Hematopoietic multipotent progenitor cell treated with erythropoietin and hydrocortisone succinate and interleukin-3 and kit ligand, for 8 days (in vitro differentiated cells): ENCODE measurements at places on chromosomes 3 and 15.

GRCh38 chr3:35528728-35529127 is 110.6 kb upstream of the ARPP21 start:
- DNase-seq = no peak

DNA sequence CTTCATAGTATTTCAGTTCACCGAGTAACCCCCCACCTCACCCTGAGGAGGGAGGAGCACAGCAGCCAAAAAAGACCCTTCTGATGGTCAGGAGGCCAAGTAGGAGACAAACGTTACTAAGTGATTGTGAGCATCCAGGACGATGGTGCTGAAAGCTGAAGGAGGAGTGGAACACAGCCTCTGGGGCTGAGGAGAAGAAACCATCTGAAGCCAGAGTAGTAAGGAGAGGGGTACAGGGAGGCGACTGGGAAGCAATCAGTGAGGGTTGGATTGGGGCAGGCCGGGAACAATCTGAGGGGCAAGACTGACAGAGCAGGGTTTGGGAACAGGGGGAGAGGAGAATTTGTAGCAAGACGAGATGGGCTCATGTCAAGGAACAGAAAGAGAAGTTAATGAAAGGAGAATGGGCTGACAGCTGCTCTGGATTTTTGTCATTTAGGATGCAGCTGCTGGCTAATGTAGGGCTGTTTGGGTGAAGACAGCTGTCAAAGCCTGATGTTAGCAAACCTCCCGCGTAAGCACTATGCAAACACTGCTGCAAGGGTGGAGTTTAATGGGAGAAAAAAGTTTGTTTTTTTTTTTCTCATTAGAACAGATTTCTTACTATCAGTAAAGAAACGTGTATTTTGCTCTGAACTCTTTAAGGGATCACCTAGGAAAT is 622.2 kb downstream of the EDEM1 start:
- DNase-seq = no peak

DNA sequence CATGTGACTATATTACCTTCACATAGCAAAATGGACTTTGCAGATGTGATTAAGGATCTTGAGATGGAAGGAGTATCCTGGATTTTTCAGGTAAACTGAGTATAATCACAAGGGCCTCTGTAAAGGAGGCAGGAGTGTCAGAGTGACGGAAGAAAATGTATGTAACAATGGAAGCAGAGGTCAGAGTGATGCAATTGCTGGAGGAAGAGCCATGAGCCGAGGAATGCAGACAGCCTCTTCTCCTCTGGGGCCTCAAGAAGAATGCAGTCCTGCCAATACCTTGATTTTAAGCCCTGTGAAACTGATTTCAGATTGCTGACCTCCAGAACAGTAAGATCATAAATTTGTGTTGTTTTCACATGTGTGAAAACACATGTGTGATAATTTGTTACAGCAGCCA is 15.1 kb downstream of the HEMK1 start:
- DNase-seq = no peak

DNA sequence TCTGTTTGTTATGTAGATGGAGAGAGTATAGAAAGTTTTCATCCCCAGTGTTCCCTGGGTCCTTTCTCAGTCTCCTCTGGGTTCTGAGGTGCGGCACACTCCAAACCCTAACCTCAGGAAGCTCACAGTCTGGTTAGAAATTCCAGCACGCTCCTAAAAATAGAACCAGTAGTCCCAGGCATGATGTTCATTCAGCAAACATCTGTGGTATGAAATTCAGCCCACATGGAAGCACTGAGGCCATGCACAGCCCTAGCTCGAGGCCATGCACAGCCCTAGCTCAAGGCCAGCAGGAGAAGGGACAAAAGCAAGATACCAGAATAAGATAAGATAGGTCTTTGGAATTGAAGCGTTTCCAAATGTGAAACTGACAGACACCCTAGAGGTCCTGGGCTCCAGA is 82.3 kb upstream of the OXTR start:
- no peak for DNase-seq

GRCh38 chr3:122612696-122613095 is 35.2 kb downstream of the PARP15 start:
- DNase-seq = no peak

- no peak for DNase-seq
Measured at GRCh38 chr3:197289726-197290125, 8.7 kb downstream of the DLG1 start.

- no peak for DNase-seq
Measured at GRCh38 chr3:61729038-61729634, 167.8 kb downstream of the PTPRG start.

DNA sequence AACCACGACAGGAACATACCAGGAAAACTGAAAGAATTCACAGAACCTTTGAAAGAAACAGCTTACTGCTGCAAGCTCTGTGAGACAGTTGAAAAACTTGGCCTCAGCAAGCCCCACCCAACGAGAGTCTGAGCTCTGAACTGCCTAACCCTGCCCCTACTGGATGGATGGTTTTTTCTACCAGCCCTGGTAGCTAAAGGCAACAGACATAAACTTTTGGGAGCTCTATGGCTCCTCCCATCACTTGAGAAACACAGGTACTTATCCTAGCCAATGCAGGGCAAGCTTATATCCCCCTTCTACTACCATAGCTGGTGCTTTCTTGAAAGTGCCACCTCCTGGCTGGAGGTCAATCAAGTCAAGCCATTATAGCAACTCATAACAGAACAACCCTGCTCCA is 471.8 kb downstream of the GRM7 start:
- DNase-seq = no peak

DNA sequence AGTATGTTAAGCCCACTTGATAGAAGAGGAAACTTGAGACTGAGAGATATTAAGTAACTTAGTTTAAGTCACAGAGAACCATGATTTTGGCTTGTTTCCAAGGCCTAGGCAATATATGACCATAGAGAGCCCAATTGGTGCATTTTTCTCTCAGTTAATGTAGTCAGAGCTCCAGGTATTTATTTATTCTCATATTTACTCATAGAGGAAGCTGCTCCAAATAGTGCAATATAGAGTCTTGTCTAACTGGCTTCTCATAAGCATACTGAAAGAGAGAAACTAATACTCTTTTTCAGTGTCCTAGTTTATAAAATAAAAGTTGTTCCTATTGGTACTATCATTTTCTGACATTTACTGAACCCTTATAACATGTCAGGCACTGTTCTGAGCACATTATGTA is 15.2 kb downstream of the TRNT1 start:
- DNase-seq = no peak

DNA sequence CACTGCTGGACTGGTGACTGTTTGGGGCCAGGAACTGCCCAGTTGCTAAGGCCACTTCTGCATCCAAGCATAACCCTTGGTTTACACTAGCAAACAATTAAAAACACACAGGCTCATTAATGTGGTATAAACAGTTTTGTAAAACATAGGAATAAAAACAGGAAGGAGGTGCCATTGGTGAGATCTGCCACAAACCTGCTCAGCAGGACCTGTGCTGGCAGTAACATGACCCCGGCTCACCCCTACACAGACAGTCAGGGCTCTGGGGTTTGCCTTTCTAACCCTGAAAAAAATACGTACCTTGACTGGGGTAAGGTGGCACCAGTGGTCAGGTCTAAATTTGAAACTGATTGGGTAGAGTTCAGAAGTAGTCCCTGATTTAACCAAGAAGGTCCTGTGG is 76.2 kb downstream of the ATP1B3 start:
- no peak for DNase-seq

GRCh38 chr3:6697285-6697684 is 163.6 kb upstream of the GRM7 start:
- no peak for DNase-seq

GRCh38 chr15:66912001-66912400 is 153.4 kb upstream of the SMAD3 start:
- DNase-seq = no peak

DNA sequence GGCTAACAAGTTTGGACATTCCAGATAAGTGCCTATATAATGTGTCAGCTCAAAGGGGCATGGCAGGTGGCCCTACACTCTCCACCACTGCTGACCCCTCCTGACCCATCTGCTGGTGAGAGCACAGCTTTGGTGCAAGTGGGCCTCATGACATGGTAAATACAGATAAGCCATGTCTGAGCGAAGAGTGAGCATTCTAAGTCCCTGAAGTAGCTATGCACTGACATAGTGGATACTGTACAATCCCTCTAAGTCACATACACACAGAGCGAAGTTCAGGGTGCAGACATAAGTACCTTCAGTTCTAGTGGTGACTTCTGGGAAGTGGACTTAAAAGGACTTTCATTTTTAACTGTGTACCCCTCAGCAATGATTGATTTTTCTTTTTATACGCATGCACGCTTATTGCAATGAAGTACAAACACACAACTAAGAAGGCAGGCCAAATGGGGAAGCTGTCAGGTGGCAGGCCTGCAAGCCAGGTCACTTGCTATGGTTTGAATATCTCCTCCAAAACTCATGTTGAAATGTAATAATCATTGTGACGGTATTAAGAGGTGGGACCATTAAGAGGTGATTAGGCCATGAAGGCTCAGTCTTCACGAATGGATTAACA is 41.5 kb downstream of the TBC1D2B start:
- DNase-seq = peak; percentile 41

GRCh38 chr3:34323517-34323916 is 525.1 kb downstream of the PDCD6IP start:
- DNase-seq = no peak

- no peak for DNase-seq
Measured at GRCh38 chr3:135691240-135691639, 274.3 kb upstream of the PPP2R3A start.

DNA sequence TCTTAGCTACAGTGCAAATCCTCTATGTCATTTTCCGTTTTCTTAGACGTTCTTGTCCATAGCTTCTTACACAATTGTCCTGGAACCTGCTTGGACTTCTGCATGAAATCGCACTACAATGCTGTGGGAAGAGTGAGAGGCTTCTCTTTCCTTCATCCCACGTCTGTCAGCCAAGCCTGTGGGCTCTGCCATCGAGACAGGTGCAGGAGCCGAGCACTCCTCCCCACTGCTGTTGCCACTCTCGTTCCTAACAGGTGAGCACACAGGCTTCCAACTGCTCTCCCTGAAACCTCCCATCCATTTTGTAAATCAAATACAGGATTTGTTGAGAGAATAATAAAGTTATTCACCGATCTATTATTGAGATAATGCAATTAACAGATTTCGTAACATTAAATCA is 23.5 kb downstream of the ZXDC start:
- DNase-seq = no peak

DNA sequence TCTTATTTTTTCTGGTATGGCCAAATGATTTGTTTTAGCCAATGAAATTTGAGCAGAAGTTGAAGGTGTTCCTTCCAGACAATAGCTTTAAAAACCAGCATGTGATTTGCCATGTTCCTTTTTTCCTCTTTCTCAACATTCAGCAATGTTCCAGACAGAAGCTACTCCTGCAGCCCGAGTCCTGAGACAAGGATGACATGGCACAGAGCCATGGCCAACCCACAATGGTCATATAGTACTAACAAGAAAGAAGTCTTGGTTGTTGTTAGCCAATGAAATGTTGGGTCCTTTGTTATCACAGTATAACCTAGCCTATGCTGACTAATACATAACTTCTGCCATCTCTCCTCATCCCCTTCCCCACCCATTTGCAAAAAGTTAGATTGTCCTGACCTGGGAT is 211.1 kb upstream of the STT3B start:
- DNase-seq = no peak

GRCh38 chr15:49038382-49038781 is 7.9 kb downstream of the SECISBP2L start:
- DNase-seq = no peak

GRCh38 chr3:72152551-72153476 is 367.9 kb upstream of the PROK2 start:
- DNase-seq = no peak

DNA sequence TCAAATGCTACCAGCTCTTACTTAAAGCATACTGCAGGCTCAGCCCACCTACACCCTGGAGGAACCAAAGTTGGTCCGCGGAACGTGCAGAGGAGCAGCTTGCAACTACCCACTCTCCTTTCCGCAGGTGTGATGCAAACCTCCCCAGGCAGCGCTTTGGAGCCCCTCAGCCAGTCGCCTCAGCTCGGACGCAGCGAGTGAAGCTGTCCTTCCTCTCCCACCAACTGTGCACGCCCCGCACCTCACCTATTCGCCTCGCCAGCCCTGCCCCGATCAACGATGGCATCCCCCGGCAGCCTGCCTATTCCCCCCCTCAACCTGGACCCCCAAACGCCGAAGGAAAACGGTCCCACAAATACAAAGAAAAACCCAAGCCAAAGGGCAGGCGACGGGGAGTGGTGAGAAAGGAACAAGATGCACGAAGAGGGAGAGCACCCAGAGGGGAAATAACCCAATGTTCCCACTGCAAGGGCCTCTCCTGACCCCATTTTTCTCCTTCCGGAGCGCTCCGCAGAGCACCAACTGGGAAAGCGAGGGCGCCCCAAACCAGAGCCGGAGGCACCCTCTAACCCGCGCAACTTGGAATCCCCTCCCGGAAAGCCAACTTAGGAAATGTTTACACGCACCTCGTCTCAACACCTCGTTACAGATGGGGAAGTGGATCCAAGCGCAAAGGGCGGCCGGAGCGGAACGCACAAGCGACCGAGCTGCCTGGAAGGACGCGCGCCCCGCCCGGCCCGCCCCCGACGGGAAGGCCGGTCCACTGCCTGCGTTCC is 665 bp downstream of the GLB1 start:
- DNase-seq = peak; percentile 51

- no peak for DNase-seq
Measured at GRCh38 chr3:27594096-27594690, 110.0 kb upstream of the SLC4A7 start.

GRCh38 chr15:51917493-51917892 is 54.1 kb downstream of the LEO1 start:
- peak; percentile 54 for DNase-seq

DNA sequence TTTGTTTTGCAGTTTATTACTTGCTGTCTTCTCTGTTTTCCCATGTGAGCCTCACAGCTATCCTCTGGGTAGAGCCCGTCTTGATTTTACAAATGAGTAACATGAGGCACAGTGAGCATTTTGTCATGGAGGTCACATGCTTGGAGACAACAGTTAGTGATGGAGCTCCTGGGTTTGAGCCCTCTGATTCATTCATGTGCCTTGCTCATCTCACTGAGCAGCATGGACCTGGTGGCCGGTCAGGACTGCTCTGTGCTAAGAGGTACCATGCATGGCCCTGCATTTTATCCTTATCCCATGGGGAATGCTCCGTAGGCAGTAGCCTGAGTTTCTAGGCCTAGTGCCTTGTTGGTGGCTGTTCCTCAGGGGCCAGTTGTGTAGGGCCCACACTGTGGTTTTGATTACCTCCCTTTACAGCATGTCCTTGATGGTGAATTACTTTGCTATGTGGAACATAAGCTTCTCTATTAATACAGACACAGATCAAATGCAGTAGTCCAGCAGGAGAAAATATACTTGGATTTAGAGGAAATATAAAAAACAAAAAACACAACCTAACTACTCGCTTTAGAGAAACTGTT is 35.6 kb downstream of the MAP2K5 start:
- DNase-seq = no peak
